ENCODE measurements at places on chromosomes 2 and 18. TPM values are rescaled to one million over a fixed set of nuclear protein-coding genes. Genes with fewer than 3 reads are reported as not detected.

The NGEF gene
- total RNA-seq, result 0.18 TPM

The GPR17 gene
- not detected for total RNA-seq

The ARHGEF33 gene
- not detected for total RNA-seq

The MSH2 gene
- total RNA-seq, result 37.3 TPM

The CREG2 gene
- 0.43 TPM for total RNA-seq

The POMC gene
- 2.8 TPM for total RNA-seq

The TMEM37 gene
- not detected for total RNA-seq

The MEP1B gene
- not detected for total RNA-seq

The C2orf92 gene
- 8.3 TPM for total RNA-seq

The TRIM54 gene
- not detected for total RNA-seq

The GYPC gene
- 204 TPM for total RNA-seq

The HS1BP3 gene
- 15.7 TPM for total RNA-seq

The MTA3 gene
- total RNA-seq, result 28.8 TPM

The CEBPZOS gene
- total RNA-seq, result 32.7 TPM

The RESP18 gene
- total RNA-seq, result not detected

The BUB1 gene
- 85.8 TPM for total RNA-seq

The TSPYL6 gene
- total RNA-seq, result not detected

The SLC23A3 gene
- total RNA-seq, result 1.6 TPM

The TBC1D8 gene
- total RNA-seq, result 0.67 TPM

The MRO gene
- total RNA-seq, result not detected

The CD8B gene
- total RNA-seq, result 3.0 TPM

The RBM44 gene
- total RNA-seq, result 0.72 TPM

The UGT1A1 gene
- total RNA-seq, result not detected

The MOB1A gene
- 153 TPM for total RNA-seq

The PIKFYVE gene
- total RNA-seq, result 33.9 TPM

The WDR54 gene
- total RNA-seq, result 79.5 TPM

The GBX2 gene
- total RNA-seq, result not detected

The IMPA2 gene
- 15.8 TPM for total RNA-seq

The UGT1A4 gene
- total RNA-seq, result not detected

The PRSS56 gene
- total RNA-seq, result not detected

The ZBTB7C gene
- 0.53 TPM for total RNA-seq

The NAT8 gene
- total RNA-seq, result not detected

The TUBA4B gene
- not detected for total RNA-seq

The MTHFD2 gene
- total RNA-seq, result 116 TPM

The KCNJ13 gene
- not detected for total RNA-seq

The ANO7 gene
- total RNA-seq, result 0.45 TPM

The ASPRV1 gene
- 1.2 TPM for total RNA-seq

The CCDC88A gene
- 6.4 TPM for total RNA-seq

The PCARE gene
- not detected for total RNA-seq

The NYAP2 gene
- total RNA-seq, result not detected

The CDCA7 gene
- total RNA-seq, result 80.3 TPM

The MOCOS gene
- not detected for total RNA-seq

The CHRND gene
- not detected for total RNA-seq

The POTEI gene
- not detected for total RNA-seq

The NPAS2 gene
- 10.2 TPM for total RNA-seq

The REG3G gene
- total RNA-seq, result not detected

The LYPD6B gene
- not detected for total RNA-seq

The MYCN gene
- total RNA-seq, result 0.20 TPM

The KCNG3 gene
- total RNA-seq, result 0.13 TPM
